ENCODE measurements at places on chromosomes 6 and 20. TPM values are rescaled to one million over a fixed set of nuclear protein-coding genes. Genes with fewer than 3 reads are reported as not detected.

GRCh38 chr6:144939921-144940320 lies 654.8 kb downstream of the UTRN start:
- DNase-seq, result no peak

GRCh38 chr6:13614126-13614925 lies 809 bp upstream of the NOL7 start:
- DNase-seq, result peak; percentile 14

DNA sequence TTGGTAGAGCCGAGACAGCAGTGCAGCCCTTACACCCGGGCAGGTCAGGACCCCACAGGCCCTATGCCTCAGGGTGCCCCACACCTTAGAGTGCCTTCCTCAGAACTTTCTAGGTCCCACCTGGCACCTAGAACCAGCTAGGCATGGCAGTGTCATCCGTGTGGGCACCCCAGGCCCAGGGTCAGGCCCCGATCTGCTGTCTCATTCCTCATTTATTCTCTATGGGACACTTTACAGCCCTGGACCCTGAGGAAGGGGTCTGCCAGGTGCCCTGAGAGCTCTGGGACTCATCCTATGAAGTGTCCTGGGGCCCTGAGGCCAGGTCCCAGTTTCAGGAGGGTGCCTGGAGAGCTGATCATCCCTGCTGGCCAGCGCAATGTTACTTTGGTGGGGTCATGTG lies 8.1 kb upstream of the BPI start:
- DNase-seq, result no peak

GRCh38 chr20:57509665-57510237 lies 15.2 kb downstream of the CTCFL start:
- DNase-seq, result no peak

- no peak for DNase-seq
These were observed 52.5 kb downstream of the MAN1A1 start for GRCh38 chr6:119297049-119297448.

DNA sequence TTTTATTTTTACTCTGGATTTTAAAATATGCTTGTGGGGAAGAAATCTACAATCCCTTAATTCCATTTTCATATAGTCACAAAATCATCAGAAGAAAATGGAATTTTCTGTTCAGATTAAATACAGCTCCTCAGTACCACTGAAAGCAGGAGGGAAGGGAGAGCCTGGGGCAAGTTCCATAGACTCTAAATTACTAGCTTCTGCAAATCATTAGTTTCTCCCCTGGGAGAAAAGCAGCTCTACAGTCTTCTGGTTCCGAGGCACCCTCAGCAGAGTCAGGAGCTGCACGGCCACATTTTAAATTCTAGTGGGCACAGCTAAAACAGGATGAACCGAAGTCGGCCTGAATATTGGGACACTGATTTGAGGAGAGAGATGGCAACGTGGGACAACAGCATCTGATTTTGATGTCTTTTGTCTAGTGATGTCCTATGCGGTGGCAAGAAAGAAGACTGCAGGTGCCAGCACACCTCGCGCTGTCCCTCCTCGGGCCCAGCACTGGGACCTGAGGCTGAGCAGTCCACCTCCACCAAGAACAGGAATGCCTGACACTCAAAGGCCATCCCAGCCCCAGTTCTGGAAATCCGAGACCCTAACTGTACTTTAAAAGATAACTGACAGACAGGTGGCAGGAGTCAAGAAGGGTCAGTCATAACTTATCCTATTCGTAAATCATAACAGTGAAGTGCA lies 90.7 kb downstream of the FOXC1 start:
- no peak for DNase-seq

GRCh38 chr20:33407251-33407650 lies 5.9 kb upstream of the CDK5RAP1 start:
- no peak for DNase-seq

DNA sequence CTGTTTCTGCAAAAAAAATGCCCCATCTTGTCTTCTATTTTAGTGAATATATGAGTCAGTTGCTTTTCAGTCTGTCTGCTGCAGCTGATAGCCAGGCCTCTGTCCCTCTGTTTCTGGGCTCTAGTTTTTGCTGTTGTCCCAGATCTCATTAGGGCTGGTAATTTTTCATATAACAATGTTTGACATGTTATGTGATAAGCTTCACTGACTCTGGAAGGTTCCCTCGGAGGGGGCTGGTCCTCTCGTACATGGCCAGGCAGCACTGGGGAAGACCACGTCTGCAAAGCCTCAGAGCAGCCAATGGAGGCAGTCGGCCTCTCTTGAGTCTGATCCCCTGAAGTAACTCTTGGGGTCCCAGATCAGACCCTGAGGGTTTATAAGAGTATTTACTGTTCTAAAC lies 223.8 kb downstream of the THBS2 start:
- no peak for DNase-seq

DNA sequence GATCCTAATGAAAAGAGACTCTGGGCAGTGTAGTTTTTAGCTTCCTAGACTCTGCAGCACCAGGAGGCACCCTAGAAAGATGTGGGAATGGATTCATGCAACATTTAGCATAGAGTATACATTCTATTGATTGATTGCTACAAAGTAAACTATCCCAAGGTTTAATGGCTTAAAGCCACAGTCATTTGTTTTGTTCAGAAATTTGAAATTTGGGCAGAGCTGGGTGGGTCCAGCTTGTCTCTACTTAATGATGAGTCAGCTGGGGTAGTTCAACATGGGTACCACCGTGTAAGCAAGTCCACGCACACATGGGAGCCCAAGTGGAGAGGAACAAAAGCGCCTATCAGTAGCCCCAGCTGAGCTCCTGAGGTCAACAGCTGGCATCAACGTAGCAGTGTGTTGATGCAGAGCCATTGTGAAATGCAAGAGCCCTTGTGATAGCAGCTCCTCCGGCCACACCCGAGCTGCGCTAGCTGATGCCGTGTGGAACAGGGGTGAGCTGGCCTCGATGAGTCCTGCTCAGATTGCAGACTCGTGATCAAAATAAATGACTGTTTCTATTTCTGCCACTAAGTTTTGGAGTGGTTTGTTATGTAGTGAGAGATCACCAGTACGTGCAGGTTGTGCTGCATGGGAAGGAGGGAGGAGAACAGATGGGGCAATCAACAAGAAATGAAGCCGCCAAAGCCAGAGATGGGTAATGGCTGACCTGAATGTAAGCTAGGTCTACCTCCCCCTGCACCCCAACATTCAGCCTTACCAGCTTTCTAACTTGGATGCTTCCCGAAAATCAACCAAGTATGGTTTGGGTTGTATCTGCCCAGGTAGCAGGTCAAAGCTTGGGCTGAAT lies 45.7 kb upstream of the TRAF3IP2 start:
- DNase-seq, result no peak

DNA sequence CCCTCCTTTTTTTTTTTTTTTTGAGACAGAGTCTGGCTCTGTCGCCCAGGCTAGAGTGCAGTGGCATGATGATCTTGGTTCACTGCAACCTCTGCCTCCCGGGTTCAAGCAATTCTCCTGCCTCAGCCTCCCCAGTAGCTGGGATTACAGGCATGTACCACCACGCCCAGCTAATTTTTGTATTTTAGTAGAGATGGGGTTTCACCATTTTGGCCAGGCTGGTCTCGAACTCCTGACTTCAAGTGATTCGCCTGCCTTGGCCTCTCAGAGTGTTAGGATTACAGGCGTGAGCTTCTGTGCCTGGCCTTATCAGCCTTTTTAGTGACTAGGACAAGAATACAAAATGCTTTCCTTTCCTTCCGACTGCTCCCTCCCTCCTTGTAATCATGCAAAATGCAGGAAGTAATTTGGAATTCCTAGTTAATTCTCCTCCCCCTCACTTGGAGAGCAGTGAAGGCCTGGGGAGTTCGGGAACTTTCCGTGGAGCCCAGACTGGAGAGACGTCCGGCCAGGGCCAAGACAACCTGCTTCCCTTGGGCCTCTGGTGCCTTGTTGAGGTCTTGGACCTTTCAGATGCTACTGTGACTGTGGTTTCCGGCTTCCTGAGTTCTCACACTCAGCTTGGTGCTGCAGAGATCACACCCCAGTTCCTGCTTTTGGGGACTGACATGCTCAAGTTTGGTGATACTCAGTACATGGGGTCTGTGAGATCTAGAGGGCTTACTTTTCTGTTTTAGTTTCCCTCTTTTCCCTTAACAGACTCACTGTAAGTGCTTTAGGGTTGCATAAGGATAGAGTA lies 3.9 kb upstream of the PHF20 start:
- no peak for DNase-seq

DNA sequence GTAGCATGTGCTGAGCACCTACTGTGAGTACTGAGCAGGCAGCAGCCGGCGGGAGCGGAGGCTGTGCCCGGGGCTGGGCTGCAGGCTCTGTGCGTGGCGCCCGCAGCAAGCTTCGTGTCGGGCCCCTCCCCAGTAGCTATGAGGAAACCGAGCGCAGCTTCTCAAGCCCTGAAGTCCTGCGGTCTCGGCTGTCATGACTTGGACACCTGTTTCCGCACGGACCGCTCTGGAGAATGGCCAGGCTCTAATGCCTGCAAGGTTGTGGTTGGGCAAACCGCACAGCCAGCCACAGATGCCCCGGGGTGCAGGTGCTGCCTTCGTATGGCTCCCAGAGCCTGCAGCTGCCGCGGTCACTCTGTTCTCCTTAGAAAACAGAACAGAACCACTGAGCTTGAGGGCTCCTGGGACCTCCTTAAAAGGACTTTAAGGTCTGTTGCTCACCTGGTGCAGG lies 33.7 kb downstream of the PYGB start:
- no peak for DNase-seq

DNA sequence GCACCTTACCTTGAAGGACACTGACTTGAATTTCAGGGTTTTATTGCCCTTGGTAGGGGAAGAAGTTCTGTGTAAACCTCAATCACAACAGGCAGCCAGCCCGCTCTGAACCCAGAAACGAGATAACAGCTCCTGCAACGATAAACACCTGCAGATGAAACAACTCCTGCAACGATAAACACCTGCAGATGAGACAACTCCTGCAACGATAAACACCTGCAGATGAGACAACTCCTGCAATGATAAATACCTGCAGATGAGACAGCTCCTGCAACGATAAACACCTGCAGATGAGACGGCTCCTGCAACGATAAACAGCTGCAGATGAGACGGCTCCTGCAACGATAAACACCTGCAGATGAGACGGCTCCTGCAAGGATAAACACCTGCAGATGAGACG lies 54.0 kb upstream of the TBXT start:
- no peak for DNase-seq

WFDC12 gene
- not detected for total RNA-seq

KCNS1 gene
- total RNA-seq, result 0.73 TPM

SLC13A3 gene
- 3.0 TPM for total RNA-seq

ADGB gene
- total RNA-seq, result not detected
